Vagina (tissue), 2 donors: ENCODE measurements at places on chromosomes 13 and 19.

DNA sequence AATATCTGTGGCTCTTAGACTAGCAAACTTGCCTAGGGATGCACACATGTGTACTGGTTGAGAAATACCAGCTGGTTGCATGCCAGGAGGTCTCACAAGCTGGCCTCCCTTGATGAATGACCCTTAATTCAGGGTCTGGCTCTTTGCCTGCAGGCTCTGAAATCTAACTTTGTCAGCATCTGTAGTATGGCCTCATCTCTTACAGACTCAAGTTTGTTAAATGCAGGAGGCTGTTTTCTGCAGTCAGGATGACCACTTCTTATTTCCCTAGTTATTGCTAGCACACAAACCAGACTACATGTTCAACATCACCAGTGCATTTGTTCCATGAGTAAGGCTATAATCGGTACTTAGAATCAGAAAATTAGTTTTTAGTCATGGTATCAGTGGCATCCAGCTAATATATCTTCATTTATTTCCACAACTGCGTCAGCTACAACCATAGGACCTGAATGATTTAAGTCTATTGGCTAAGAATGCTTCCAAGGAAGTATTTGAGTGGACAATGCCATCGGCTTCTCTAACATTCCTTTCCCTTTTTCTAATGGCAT is 23.3 kb upstream of the POSTN start:
- DNase-seq = no peak

DNA sequence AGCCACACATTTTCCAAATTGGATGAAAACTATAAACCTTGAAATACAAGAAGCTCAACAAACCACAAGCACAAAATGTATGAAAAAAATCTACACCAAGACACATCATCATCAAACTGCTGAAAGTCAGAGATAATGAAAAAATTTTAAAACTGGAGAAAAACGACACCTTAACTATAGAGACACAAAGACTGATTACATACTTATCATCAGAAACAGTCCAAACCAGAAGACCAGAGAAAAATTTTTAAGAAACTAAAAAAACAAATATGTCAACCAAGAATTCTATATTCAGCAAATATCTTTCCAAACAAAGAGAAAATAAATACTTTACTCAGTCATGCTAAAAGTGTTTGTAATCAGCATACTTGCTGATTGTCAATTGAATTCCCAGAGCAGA is 8.5 kb upstream of the ZNF823 start:
- DNase-seq = no peak

- no peak for DNase-seq
Measured at GRCh38 chr19:44576843-44577565, 36.4 kb upstream of the IGSF23 start.

DNA sequence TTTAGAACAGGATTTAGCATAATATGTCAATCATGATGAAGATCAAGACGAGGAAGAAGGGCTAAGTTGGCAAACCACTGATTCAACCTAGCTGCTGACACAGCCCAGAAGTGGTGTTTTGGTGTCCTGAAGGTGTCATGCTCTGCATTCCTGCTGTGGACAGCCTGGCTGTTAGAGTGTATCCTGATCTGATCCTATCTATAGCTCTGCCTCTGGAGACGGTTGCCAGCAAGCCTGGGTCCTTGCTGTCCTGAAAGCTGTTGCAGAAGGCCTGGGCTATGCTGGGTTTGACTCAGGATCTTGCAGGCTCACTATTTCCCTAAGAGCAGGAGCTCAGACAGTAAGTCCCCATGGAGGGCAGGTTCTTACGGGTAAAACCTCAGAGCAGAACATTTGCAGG is 416.4 kb downstream of the TSHZ3 start:
- no peak for DNase-seq

DNA sequence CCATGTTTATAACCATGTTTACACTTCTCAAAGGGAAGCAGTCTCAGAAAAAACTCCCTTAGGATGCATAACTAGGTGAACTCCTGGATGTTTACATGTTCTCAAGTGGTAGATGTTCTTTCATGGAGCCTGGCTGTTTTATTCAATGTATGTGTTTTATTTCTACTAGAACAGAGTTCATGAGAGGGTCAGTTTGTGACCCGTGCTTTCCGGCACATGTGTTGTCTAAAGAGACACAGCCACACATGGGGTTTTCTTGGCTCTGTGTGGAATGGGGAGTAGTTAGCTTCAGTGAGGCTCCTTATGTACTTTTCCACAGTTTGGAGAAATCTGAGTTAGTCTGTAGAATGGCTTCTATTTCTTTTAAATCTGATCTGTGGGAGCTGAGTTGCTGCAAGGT is 60.9 kb downstream of the ATP8A2 start:
- DNase-seq = no peak

DNA sequence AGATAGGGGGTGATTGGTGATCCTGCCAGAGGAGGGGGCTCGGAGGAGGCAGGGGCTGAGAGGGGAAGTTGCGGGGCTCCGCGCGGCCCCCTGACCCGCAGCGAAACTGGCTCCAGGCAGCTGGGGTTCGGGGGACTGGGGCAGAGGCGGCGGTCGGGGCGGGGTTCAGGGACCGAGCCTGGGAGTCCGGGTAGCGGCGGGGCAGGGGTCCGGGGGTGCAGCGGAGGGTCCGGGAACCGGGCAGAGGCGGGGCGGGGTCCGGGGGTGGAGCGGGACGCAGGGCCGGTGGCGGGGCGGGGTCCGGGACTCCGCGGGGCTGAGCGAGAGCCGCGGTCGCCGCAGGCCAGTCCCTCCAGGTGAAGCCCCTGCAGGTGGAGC is 1.2 kb downstream of the MADCAM1 start:
- DNase-seq = no peak

GRCh38 chr13:46181840-46182490 is at the start of gene LCP1:
TSS of gene LCP1 (minus strand) at chr13:46182177. CDS start at chr13:46159662, 22,515 bp downstream.
- DNase-seq = no peak

GRCh38 chr19:29478578-29479565 is 46.9 kb upstream of the VSTM2B start:
- peak; percentile 67 for DNase-seq

- DNase-seq = no peak
Measured at GRCh38 chr19:8161135-8161646, 11.8 kb upstream of the FBN3 start.

- DNase-seq = no peak
Measured at GRCh38 chr13:48096670-48097069, 1.8 kb upstream of the MED4 start.

DNA sequence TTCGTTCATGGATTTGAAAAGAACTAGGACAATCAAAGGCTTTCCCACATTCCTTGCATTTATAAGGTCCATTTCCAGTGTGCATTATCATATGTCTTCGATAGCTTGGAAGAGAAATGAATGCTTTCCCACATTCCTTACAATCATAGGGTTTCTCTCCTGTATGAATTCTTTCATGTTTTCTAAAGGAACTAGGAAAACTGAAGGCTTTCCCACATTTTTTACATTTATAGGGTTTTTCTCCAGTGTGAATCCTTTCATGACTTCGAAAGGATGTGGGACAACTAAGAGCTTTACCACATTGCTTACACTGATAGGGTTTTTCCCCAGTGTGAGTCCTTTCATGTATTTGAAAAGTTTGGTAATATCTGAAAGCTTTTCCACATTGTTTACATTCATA is 19.8 kb downstream of the ZNF709 start:
- DNase-seq = no peak

- no peak for DNase-seq
Measured at GRCh38 chr13:39900106-39900750, 244.8 kb downstream of the COG6 start.

DNA sequence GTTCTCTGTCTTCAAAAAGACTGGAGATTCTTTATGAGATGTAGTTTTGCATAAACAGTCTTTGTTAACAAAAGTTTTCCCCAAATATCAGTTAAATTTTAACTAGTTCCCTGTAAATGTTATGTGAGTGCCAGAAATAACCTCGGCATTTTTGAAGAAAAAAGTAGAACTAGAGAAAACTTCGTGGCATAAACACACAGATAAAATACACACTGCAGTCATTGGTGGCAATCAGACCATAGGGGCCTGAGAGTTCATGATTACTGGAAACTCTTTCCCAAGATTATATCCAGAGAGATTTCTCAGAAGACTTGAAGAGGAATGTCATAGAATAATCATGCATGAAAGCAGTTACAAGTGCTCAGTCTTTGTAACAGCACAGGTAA is 190.0 kb downstream of the MZT1 start:
- no peak for DNase-seq

DNA sequence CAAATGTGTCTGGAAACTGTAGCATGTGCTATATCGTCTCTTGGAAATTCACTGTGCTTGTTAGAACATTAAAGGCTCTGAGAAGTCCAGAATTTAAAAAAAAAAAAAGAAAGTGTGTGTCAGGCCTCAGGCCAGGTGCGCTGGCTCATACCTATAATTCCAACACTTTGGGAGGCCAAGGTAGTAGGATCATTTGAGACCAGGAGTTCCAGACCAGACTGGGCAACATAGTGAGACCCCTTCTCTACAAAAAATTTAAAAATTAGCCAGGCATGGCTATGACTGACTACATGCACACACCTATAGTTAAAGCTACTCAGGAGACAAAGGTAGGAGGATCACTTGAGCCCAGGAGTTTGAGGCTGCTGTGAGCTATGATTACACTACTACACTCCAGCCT is 4.9 kb downstream of the HNRNPUL1 start:
- DNase-seq = no peak
